Right ventricle myocardium superior (tissue), 1 donor: ENCODE measurements at places on chromosomes 5 and 9.

- DNase-seq, result no peak
These were observed 9.1 kb downstream of the PRKACG start for GRCh38 chr9:69004836-69005235.

GRCh38 chr5:74156728-74157383 lies 483.7 kb downstream of the ENC1 start:
- no peak for DNase-seq

GRCh38 chr9:125969462-125969861 lies 222.3 kb downstream of the PBX3 start:
- DNase-seq, result no peak

- DNase-seq, result peak; percentile 86
These were observed 42.8 kb upstream of the EGFL7 start for GRCh38 chr9:136619742-136620440.

- DNase-seq, result no peak
These were observed 81.2 kb downstream of the OTULIN start for GRCh38 chr5:14745753-14746152.

GRCh38 chr5:9233035-9233434 lies 312.8 kb downstream of the SEMA5A start:
- DNase-seq, result no peak

GRCh38 chr9:107180206-107180605 lies 102.9 kb upstream of the RAD23B start:
- DNase-seq, result no peak

DNA sequence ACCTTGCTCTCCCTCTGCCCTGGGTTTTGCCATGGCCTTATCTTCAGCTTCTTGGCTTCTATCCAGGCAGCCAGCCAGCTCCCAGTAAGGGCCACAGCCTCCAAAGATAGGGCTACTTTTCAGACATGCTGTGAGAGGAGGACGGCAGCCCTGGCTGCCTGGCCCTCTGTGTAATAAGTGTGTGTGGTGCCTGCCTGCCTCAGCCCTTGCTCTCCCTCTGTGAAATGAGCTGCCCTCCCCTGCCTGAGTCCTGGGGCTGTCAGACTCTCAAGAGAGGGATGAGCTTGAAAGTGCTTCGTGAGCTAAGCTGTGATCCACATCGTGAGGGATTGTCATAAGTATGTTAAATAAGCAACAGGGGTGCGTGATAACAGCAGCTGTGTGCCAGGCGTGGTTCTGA lies 8.1 kb downstream of the NDST1 start:
- peak; percentile 68 for DNase-seq

DNA sequence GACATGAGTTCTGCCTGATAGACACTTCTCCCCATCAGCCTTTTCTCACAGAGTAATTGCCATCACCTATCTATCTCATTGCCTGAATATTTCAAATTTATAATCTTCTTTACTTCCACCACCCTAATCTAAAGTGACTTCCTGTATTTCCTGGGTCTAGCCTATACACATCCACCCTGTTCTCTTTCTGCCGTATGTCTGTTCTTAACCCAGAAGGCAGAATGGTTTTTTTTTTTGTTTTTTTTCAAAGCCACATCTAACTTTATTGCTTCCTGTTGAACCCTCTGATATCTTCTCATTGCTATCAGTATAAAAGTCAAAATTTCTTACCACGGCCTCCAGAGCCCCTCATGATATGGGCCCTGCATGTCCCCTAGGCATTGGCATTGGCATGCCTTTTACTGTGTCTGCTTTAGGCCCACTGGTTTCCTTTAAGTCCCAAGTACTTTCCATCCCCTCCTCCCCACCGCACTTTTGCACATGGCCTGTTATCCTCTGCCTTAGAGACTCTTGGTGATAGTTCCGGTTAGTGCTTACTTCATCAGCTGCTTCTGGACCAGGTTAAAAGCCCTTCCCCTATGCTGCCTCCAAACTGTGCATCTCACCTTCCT lies 159.9 kb downstream of the MAN2A1 start:
- DNase-seq, result no peak
